ENCODE measurements at places on chromosomes 7 and 10.

GRCh38 chr10:17689137-17689536 is 45.2 kb downstream of the STAM start:
- no peak for DNase-seq

DNA sequence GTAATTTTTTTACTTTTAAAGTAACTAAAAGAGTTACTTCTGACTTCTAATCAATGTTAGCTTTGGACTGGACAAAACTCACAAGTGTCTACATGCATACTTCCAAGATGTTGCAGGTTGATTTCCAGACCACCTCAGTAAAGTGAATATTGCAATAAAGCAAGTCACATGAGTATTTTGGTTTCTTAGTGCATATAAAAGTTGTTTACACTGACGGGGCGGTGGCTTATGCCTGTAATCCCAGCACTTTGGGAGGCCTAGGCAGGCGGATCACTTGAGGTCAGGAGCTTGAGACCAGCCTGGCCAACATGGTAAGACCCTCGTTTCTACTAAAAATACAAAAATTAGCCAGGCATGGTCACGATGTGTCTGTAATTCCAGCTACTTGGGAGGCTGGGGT is 40.8 kb downstream of the PANK1 start:
- no peak for DNase-seq

- DNase-seq = no peak
Observed at GRCh38 chr10:49599546-49599945, 10.6 kb upstream of the SLC18A3 start.

- DNase-seq = no peak
Observed at GRCh38 chr10:129689671-129690071, 222.6 kb downstream of the MGMT start.

DNA sequence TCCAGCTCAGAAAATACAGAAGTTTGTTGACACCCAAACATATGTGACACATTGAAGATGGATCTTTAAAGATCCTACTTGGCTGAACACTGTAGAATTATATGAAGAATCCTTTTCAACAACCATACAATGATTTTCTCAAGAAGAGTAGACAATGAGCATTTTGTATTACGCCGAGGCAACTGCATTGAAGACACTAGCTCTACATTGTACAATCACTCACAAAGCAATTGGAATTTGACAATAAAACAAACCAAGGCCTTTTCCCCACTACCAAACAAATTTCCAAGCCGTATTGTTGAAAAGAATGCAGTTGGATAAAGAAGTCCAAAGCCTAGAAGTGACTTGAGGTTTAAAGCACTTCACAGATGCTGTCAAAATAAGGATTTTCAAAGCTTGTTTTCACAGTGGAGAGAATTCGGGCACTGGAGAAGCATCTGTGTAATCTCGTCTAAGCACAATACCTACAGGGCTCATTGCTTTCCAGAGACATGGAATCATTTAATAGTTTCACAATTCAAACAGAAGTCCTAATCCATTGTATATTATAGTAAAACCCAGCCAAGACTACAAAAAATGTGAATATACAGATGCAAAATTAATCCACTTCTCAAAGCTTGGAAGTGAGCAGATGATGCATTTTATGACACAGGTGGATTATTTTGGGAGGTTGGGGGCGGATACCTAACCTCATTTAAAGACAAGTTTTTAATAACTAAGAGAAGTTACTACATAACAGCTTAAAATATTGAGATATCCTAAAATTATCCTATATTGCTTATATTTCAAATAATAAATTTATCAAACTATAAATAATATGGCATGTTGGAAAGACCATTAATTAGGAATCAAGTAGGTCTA is 78.6 kb downstream of the SORCS1 start:
- no peak for DNase-seq

- no peak for DNase-seq
Observed at GRCh38 chr7:70446448-70447143, 685.3 kb upstream of the GALNT17 start.

GRCh38 chr10:96208946-96209345 is 62.4 kb downstream of the BLNK start:
- no peak for DNase-seq

- no peak for DNase-seq
Observed at GRCh38 chr7:116554436-116554835, 29.6 kb downstream of the CAV1 start.

DNA sequence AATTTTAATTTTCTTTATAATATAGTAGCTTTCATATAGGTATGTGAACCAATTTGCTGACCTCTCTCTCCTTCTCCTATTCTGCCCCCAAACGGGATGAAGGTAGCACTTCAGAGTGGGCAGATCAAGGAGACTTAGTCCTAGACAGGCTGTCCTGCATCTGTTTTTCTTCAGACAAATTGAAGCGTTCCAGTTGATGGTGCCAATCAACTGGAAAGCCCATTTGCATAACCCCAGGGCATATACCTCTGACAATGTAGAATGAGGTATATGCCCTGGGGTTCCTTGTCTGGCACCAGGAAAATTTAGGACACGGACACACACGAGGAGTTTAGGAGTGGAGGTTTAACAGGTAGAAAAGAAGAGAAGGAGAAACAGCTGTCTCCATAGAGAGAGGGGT is 502.9 kb downstream of the HTR7 start:
- no peak for DNase-seq

GRCh38 chr10:131494451-131494850 is 182.9 kb upstream of the TCERG1L start:
- no peak for DNase-seq

Data from activated CD8-positive, alpha-beta memory T cell treated with anti-CD3 and anti-CD28 coated beads for 4 hours (primary cell).